Activated CD8-positive, alpha-beta memory T cell treated with anti-CD3 and anti-CD28 coated beads for 4 hours (primary cell): ENCODE measurements at places on chromosomes 5 and 9.

GRCh38 chr9:73143711-73144328 lies 7.8 kb upstream of the ANXA1 start:
- DNase-seq: no peak

DNA sequence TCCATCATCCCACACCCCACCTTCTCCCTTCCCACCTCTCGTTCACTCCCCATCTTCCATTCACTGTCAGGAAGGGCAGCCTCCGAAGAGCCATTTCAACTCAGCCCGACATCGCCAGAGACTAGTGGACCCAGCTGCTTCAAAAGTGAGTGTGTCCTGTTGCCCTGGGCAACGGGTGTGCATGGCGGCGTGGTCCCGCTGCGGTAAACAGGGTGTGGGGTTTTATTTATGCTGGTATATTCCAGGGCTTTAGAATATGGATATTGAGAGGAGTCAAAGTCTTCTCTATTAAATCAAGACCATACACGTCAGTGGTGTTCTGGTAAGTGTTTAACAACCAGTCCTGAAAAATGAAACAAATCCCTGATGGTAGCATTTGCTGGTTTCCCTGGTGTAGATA lies 274.5 kb downstream of the MAST4 start:
- no peak for DNase-seq

DNA sequence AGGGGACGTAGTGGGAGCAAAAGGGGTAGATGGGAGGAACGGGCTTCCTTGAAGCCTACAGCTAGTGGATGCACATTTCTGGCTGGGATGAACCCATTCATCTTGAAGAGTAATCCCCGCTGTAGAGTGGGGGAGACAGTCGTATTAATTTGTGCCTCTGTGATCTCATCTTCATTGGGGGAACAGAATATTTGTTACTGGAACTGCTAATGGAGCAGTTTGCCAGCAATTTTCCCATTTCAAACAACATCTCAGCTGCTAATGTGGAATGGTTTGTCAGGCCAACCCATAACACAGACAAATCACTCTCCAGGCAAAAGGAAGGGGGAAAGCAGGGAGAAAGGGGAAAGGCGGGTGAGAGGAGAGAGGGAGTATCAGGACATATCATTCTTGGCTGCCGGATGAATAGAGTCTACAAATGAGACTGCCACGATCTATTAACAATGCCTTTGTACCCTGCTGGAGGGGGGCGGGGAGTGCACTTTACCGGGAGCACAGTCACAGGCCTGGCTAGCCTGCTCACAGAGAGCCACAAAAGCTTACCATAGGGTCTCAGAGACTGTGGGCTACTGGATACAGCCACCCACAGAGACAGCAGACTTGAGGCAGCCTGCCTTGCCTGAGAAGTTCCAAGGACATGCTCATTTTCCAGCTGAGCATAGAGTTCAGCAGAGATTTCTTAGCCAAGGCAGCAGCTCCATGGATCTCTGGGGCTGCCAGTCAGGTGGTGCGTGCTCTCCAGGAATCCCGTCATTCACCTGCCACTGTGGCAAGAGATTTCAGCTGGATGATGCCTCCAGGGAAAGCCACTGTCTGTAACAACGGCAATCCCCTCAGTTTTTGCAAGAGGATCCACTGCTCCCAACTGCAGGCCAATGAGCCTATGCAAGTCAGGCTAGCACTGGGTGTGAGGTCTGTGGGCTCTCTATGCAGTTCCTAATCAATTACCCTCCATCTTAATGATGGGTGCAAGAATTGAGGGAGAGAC lies 217.7 kb upstream of the PANK3 start:
- DNase-seq: no peak

- no peak for DNase-seq
Measured at GRCh38 chr9:71079451-71079850, 42.0 kb downstream of the TRPM3 start.

DNA sequence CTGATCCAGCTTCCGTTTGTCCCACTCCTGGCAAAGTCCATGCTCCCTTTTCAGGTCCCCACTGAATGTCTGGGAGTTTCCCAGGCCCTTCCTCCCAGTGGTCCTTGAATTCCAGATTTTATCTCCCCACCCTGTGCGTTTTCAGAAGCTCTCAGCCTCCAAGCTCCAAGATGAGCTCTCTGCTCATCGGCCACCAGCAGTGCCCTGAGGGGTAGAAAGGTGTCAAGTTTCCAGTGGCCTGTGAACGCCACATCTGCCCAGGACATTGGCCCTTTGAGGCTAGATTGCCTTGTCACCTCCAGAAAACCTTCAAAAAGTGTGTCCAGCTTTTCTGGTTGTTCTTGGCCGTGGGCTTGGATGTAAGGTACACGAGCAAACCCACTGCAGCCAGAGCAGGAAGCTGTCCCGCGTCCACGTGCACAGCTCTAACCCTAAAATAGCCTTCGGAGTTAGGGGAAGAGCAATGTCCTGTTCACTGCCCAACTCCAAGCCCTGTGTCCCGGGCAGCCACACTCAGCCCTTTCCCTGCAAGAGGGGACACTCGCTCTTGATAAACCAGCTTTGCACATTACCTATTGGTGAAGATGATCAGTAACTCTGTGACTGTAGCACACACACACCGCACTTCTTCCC lies 10.9 kb upstream of the LRRC14B start:
- no peak for DNase-seq

DNA sequence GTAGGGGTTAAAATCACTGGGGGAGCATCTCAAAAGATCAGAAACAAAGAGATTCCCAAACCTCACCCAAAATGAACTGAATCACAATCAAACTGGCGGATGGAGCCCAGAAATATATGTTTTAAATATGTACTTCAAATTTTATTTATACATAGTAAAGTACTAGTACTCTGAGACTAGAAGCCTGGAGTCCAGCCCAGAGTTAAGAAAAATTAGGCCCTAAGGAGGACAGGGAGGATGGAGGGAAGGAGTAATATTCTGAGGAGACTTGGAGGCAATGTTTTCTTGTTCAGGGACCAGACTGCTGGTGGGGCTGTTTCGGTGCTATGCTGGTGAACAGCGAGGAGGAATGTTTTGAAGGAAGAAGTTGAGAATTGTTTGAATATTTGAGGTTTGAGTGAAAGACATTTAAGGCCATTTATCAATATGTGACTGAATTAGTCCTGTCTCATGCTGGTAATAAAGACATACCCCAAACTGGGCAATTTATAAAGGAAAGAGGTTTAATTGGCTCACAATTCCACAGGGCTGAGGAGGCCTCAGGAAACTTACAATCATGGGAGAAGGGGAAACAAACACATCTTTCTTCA lies 552.4 kb upstream of the DAB2 start:
- DNase-seq: no peak

DNA sequence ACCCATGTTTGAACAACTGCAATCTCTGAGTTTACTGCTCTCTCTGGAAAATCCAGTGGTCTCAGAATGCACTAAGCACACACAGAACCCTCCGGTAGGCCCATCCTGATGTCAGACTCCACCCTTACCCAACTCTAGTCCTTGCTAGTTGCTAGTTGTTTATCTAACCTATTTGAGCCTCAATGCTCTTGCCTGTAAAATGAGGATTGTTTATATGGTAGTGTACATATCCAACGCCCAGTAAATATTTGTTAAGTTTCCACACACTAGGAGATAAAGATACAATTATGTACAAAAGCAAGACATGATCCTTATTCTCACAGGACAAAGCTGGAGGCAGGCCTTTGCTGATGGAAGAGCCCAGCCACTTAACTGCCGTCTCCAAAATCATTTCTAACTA lies 192.2 kb downstream of the SPOCK1 start:
- no peak for DNase-seq

- no peak for DNase-seq
Measured at GRCh38 chr5:87411586-87411972, 1.2 kb downstream of the CCNH start.

DNA sequence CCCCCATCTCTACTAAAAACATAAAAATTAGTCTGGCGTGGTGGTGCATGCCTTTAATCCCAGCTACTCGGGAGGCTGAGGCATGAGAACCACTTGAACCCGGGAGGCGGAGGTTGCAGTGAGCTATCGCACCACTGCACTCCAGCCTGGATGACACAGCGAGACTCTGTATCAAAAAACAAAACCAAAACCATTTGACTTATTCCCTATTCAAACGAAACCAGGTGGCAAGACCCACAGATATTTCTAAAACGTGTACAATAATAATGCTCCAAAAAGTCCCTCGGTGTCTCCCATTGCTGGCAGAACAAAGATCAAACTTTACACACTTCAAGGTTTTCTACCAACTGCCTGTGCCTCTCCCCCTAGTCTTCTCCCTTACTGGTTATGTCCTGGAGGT lies 29.8 kb downstream of the HMGCR start:
- DNase-seq: no peak

DNA sequence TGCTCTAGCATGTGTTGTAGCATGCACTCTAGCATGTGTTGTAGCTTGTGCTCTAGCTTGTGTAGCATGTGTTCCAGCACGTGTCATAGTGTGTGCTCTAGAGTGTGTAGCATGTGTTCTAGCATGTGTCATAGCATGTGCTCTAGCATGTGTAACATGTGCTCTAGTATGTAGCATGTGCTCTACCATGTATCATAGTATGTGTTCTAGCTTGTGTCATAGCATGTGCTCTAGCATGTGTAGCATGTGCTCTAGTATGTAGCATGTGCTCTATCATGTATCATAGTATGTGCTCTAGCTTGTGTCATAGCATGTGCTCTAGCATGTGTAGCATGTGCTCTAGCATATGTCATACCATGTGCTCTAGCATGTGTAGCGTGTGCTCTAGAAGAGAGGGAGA lies 255.3 kb downstream of the ICE1 start:
- DNase-seq: no peak

- no peak for DNase-seq
Measured at GRCh38 chr5:114185274-114185673, 176.6 kb upstream of the KCNN2 start.

DNA sequence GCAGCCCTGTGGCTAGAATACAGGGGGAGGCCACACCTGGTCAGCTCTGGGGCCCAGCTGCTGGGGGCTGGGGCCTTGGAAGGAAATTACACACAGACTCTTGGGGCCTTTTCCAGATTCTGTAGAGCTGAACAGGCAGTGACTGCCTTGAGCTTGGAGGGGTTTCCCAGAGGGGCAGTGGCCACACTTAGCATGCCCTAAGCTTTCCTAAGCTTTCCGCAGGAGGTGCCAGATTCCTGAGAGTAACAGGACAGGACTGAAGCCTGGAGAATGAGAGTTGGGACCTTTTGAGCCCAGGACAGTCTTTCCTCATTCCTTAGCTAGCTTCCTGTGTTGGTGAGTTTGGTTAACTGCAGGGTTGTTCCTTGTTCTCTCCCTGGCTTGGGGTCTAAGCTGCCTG lies 1.4 kb downstream of the TBC1D13 start:
- DNase-seq: no peak

GRCh38 chr9:129402371-129402739 lies 218.5 kb downstream of the C9orf50 start:
- no peak for DNase-seq
